Immature natural killer cell (primary cell): ENCODE measurements at places on chromosomes 7 and 10. TPM values are rescaled to one million over a fixed set of nuclear protein-coding genes. Genes with fewer than 3 reads are reported as not detected.
A peak's percentile ranks its signal among the peaks of the same experiment; 100 is the strongest.

Gene SKIDA1
- not detected for polyA plus RNA-seq

DNA sequence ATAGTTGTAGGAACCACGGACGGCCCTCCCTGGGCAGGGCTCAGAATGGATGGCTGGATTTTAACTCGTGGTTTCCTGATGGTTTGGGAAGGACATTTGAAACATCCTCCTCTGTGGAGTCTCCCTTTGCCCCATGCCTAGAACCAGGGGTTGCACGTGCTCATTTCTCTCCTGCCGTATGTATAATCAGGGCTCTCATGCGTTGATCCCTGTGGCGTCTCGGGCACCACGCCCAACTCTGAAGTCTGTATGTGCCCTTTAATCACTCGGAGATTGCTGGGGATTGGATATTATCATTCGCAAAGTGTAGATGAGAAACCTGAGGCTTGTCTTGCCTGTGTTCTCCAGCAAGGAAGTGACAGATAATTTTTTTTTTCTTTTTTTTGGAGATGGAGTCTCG, 257.1 kb downstream of the CAMK1D start:
- peaks cover 2% of the 10 kb centered on the region for H3K27me3 ChIP-seq
- H3K27ac ChIP-seq, result peak overlapping the region; percentile 55

- H3K4me1 ChIP-seq, result peaks cover 8% of the 10 kb centered on the region
- no peak for DNase-seq
- no peak overlapping the region for H3K4me3 ChIP-seq
- no peaks in the 10 kb centered on the region for H3K36me3 ChIP-seq
These were observed 67.9 kb downstream of the OAT start for GRCh38 chr10:124350806-124351205.

Gene C7orf33
- not detected for polyA plus RNA-seq

DNA sequence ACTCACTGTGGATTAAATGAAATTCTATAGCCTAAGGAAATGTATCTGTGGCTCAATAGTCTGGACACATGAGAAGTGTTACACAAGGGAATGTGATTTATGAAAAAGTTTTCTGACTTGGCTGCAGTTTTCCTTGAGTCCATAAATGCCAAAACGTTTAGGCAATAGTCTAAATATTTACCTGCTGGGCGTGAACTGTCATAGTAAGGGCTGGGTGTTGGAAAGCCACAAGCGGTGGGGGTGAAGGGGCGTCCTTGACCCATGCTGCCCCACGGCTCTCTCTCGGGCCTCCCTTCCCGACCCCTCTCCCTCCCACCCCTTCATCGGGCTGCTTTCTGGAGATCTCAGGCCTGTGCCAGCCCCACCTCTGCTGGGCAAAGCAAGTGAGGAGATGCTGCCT, 223.7 kb downstream of the BUB3 start:
- no peaks in the 10 kb centered on the region for H3K4me1 ChIP-seq
- no peak for DNase-seq
- H3K27me3 ChIP-seq, result peaks cover 5% of the 10 kb centered on the region

DNA sequence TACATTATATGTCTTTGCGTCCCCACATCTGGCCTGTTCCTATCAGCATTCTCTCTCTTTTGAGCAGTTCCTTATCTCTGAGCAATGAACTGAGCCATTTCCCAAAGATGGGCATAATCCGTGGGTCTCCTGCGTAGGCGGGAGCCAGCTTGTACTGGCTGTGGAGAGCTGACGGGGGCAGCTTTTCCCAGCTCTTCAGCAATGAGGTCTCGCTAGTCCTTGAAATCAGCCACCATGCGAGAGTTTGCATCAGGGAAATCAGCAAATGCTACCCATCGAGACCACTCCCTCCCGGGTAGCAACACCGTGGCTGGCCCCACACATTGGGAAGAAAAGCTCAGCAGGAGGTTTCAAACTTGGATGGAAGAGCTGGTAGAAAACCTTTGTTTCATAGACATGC, 51.9 kb upstream of the FAM180A start:
- H3K36me3 ChIP-seq, result no peaks in the 10 kb centered on the region
- H3K4me1 ChIP-seq, result peaks cover 10% of the 10 kb centered on the region
- no peak for DNase-seq
- H3K27me3 ChIP-seq, result peaks cover 15% of the 10 kb centered on the region

DNA sequence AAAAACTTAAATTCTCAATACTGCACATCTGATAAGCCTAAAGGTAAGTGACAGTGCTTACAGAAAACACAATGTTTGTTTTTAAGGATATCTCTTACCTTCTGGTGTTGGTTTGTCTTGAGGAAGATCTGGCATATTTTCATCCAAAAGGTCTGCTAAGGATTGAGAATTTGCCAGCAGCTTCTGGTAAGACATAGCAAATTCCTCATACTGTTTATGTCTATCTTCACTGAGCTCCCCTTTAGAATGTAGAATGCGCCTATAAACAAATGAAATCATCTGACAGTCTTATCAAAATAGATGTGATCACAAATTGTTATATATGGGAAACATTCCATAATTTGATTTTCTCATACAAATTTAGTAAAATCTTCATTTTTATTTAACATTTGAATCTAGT, 28.7 kb downstream of the UPF2 start:
- H3K36me3 ChIP-seq, result peaks cover 25% of the 10 kb centered on the region
- no peaks in the 10 kb centered on the region for H3K4me1 ChIP-seq
- H3K27ac ChIP-seq, result no peak overlapping the region
- no peak for DNase-seq
- H3K4me3 ChIP-seq, result no peak overlapping the region

Gene LBX1
- polyA plus RNA-seq, result not detected

Gene RASA4B
- polyA plus RNA-seq, result 2.1 TPM

Gene OR9A2
- not detected for polyA plus RNA-seq

DNA sequence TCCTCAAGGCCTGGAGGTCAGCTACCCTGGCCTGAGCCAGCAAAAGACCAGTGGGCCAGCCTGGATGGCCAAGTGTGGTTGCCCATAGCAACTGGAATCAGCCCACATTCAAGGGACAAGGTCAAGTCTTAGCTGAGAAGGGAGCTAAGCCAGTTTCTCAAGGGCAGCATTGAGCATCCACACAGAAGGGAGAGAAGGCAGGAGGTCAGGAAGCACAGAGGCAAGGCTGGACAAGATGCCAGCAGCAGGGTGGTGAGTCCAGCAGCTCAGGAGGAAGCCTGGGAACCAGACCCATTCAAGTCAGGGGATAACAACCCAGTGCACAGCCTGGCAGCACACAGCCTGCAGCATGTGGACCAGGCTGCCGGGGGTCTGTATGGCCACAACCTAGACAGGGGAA, 54.0 kb upstream of the ZMIZ1 start:
- H3K4me3 ChIP-seq, result no peak overlapping the region
- H3K36me3 ChIP-seq, result no peaks in the 10 kb centered on the region
- peaks cover 6% of the 10 kb centered on the region for H3K27me3 ChIP-seq
- DNase-seq, result no peak
- H3K27ac ChIP-seq, result no peak overlapping the region
- H3K4me1 ChIP-seq, result no peaks in the 10 kb centered on the region

GRCh38 chr10:123331438-123331837, 177.2 kb downstream of the BUB3 start:
- no peaks in the 10 kb centered on the region for H3K4me1 ChIP-seq
- DNase-seq, result no peak
- peaks cover 3% of the 10 kb centered on the region for H3K27me3 ChIP-seq
- H3K27ac ChIP-seq, result no peak overlapping the region
- no peak overlapping the region for H3K4me3 ChIP-seq

- no peaks in the 10 kb centered on the region for H3K4me1 ChIP-seq
- DNase-seq, result no peak
- H3K4me3 ChIP-seq, result no peak overlapping the region
- no peaks in the 10 kb centered on the region for H3K36me3 ChIP-seq
- peaks cover 3% of the 10 kb centered on the region for H3K27me3 ChIP-seq
These were observed 14.7 kb downstream of the BTBD16 start for GRCh38 chr10:122285506-122286444.

- H3K36me3 ChIP-seq, result peaks cover 60% of the 10 kb centered on the region
- no peak for DNase-seq
- H3K4me1 ChIP-seq, result peaks cover 84% of the 10 kb centered on the region
- peak overlapping the region; percentile 81 for H3K27ac ChIP-seq
- peaks cover 6% of the 10 kb centered on the region for H3K27me3 ChIP-seq
These were observed 8.1 kb downstream of the MAP3K8 start for GRCh38 chr10:30442019-30442606.

DNA sequence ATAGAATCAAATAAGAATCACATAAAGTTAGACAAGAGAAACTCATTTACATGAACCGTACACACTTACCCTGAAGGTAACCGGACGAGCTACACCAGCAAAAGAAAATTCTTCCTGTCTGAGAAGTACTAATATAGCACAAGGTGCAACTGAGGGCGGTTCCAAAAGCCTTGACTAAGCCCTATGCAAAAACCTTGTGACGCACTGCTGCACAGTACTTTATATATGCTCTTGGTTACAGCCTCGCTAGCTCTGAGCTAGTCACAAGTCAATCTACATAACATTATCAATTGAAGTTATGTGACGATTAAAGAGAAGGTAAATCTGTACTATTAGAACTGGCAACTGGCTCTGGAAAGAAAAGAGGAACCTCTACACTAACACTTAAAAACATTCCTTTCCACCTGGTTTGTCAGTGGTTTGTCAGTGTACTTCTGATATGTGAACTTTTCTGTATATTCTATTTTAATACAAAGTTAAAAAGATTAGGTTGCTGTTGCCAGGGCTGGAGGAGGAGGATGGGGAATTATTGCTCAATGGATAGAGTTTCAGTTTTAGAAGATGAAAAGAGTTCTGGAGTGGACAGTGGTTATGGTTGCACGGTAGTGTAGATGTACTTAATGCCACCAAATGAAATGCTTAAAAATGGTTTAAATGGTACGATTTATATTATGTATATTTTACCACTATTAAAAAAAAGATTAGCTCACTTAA, 21.6 kb downstream of the NT5C3A start:
- peaks cover 3% of the 10 kb centered on the region for H3K27me3 ChIP-seq
- no peaks in the 10 kb centered on the region for H3K36me3 ChIP-seq
- H3K27ac ChIP-seq, result peak overlapping the region; percentile 89
- H3K4me1 ChIP-seq, result peaks cover 76% of the 10 kb centered on the region

GRCh38 chr10:96402417-96403305, 43.9 kb upstream of the OPALIN start:
- H3K4me3 ChIP-seq, result no peak overlapping the region
- no peaks in the 10 kb centered on the region for H3K36me3 ChIP-seq
- no peaks in the 10 kb centered on the region for H3K4me1 ChIP-seq
- no peak overlapping the region for H3K27ac ChIP-seq

GRCh38 chr10:67767244-67767643, 70.7 kb downstream of the DNAJC12 start:
- no peak for DNase-seq
- no peak overlapping the region for H3K27ac ChIP-seq
- H3K36me3 ChIP-seq, result no peaks in the 10 kb centered on the region
- H3K4me3 ChIP-seq, result no peak overlapping the region
- peaks cover 15% of the 10 kb centered on the region for H3K27me3 ChIP-seq
- H3K4me1 ChIP-seq, result peaks cover 14% of the 10 kb centered on the region

DNA sequence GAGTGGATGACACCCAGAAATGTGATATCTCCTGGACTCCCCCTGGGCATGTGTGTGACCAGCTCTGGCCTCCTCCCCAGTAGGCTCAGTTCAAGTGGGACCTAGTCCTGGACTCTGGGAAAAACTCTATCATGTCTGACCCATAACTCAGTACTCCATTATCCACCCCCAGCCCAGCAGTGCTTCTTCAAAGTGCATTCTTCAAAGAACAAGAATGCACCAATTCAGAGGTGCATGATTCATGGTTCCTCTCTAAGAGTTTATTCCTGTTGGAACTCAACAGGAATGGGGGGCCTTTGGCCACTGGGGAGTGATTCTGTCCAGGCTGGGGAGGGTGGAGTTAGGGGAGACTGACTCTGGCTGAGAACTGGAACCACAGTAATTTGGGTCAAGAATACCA, 173.6 kb upstream of the CXCL12 start:
- no peak for DNase-seq
- H3K36me3 ChIP-seq, result no peaks in the 10 kb centered on the region
- H3K4me3 ChIP-seq, result no peak overlapping the region
- H3K27ac ChIP-seq, result no peak overlapping the region

DNA sequence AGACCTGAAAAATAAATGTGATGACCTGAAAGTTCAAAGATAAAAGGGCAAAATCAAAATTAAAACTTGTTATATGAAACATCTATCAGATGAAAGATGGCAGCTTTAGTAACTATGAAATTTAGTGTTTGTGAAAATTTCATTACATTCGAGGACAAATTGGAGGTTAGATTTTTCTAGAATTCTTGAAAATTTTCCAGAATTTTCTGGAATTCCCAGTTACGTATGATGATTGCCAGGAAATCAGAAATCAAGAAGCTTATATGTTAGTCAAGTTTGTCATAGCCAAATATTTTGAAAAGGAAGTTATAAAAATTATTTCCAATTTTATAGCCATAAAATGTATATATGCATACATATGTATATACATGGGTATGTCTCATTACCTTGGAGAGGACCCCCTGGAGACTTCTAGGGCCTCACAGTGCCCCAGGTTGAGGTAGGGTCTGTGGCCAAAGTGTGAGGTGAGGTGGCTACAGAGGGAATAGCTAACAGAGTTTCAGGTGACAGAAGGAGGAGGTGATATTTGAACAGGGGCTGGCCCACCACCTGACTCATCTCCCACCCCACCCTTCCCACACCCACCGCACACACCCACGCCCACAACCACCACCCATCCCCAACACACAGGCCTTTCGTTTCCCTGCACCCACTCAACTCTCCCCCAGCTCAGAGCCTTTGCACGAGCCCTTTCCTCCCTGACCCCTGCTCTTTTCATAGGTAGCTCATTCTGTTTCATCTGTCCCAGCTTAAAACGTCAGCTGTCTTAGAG, 21.5 kb downstream of the C10orf105 start:
- H3K36me3 ChIP-seq, result no peaks in the 10 kb centered on the region
- H3K27me3 ChIP-seq, result peaks cover 5% of the 10 kb centered on the region
- peak; percentile 74 for DNase-seq
- peak overlapping the region; percentile 81 for H3K27ac ChIP-seq

DNA sequence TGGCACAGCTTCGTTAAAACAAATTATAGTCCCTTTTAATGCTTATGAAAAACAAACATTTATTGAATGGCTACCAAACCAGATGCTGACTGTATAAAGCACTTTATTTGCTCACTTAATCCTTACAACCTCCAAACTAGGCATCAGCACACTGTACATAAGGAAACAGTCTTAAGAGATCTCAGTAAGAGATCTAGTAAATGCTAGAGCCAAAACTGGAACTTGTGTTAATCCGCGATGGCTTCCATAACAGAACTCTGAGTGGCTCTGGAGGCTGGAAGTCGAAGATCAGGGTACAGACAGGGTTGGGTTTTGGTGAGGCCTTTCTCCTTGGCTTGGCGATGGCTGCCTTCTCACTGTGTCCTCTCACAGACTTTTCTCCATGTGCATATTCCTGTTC, 27.0 kb downstream of the PDZD8 start:
- peaks cover 50% of the 10 kb centered on the region for H3K4me1 ChIP-seq
- H3K27me3 ChIP-seq, result no peaks in the 10 kb centered on the region
- H3K36me3 ChIP-seq, result no peaks in the 10 kb centered on the region
- no peak overlapping the region for H3K4me3 ChIP-seq

GRCh38 chr7:142961973-142962926, at the start of gene KEL:
KEL (minus strand) TSS chr7:142962363; CDS start chr7:142962206, 157 bp downstream.
- DNase-seq, result no peak
- H3K4me3 ChIP-seq, result no peak within 1 kb of the TSS

Gene PRR15
- polyA plus RNA-seq, result not detected

Gene MDFIC
- 20.3 TPM for polyA plus RNA-seq

- H3K4me3 ChIP-seq, result no peak overlapping the region
- no peaks in the 10 kb centered on the region for H3K36me3 ChIP-seq
- H3K4me1 ChIP-seq, result no peaks in the 10 kb centered on the region
- peaks cover 17% of the 10 kb centered on the region for H3K27me3 ChIP-seq
- no peak for DNase-seq
These were observed 163.3 kb downstream of the STK31 start for GRCh38 chr7:23873306-23873705.

GRCh38 chr7:112594397-112594796, 113.6 kb downstream of the LSMEM1 start:
- no peaks in the 10 kb centered on the region for H3K4me1 ChIP-seq
- no peak overlapping the region for H3K27ac ChIP-seq
- no peak overlapping the region for H3K4me3 ChIP-seq
- H3K27me3 ChIP-seq, result no peaks in the 10 kb centered on the region
- H3K36me3 ChIP-seq, result no peaks in the 10 kb centered on the region
